ENCODE measurements at places on chromosomes 16 and 17.
A peak's percentile ranks its signal among the peaks of the same experiment; 100 is the strongest.

- no peak for DNase-seq
These were observed 9.7 kb upstream of the DCAF7 start for GRCh38 chr17:63540590-63540989.

- DNase-seq = no peak
These were observed 5.1 kb upstream of the KRT16 start for GRCh38 chr17:41617698-41618097.

- DNase-seq = no peak
These were observed 1.5 kb upstream of the OSGIN1 start for GRCh38 chr16:83951544-83951943.

DNA sequence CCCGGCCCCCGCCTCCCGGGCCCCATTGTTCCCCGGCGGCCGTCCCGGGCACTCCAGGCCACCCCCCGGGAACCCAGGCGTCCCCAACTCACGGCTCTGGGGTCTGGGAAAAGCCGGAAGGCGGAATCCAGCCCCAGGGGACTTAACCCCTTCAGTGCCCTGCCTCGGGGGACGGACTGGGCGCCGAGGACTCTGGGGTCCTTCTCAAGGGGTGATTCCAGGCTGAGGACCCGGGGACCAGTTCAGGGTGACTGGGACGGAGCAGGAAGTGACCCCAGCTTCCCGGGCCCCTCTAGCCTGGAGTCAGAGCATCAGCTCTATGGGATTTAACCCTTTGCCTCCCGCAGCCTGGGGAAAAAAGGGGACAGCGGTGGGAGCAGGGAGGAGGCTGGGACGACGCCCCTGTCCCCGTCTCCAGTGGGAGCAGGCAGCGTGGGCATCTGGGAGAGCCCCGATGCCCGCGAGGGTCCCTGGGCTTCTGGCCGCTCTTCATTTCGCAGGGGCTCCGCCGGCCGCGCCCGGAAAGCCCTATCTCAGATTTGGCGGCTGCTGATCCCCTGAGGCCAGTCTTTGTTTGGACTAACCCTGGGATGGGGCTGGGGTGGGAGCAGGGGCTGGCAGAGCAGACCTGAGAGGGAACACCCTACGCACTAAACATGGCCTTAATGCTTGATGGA is at the start of gene ZNF629:
Gene ZNF629, minus strand, starts transcription at position 270 of the 677 bp plus-strand sequence. CDS start 2,723 bp downstream, outside the sequence.
- peak; percentile 67 for DNase-seq

DNA sequence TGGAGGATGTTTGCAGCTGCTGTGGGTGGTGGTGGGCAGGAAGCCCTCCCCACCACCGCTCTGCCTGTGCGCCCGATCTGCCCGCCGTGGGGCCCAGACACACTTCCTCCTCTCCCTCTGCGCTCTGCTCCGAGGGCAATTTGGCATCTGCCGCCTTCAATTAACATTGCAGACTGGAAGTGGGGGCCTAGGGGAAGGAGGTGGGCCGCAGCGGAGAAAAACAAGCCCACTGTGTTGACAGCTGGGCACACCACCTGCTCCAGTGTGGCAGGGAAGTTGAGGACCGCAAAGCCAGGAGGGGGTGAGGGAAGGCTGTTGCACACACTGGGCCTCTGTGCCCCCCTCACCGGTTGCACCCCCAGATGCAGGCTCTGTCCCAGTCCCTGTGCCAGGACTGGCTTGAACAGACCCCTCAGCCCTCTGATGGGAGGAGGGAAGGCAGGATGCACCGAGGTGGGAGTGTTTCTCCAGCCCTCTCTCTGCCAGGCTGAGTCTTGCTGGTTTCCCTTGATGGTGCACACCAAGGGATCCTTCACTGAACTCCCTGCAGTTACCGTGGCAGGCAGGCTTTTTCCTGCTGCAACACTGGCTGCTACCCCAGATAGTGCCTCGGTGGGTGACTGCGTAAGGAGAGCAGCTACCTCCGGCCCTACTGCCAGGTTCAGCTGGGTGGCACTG is 72.8 kb upstream of the MED9 start:
- peak; percentile 77 for DNase-seq

- DNase-seq = no peak
These were observed 115.9 kb downstream of the LITAF start for GRCh38 chr16:11470676-11471415.

DNA sequence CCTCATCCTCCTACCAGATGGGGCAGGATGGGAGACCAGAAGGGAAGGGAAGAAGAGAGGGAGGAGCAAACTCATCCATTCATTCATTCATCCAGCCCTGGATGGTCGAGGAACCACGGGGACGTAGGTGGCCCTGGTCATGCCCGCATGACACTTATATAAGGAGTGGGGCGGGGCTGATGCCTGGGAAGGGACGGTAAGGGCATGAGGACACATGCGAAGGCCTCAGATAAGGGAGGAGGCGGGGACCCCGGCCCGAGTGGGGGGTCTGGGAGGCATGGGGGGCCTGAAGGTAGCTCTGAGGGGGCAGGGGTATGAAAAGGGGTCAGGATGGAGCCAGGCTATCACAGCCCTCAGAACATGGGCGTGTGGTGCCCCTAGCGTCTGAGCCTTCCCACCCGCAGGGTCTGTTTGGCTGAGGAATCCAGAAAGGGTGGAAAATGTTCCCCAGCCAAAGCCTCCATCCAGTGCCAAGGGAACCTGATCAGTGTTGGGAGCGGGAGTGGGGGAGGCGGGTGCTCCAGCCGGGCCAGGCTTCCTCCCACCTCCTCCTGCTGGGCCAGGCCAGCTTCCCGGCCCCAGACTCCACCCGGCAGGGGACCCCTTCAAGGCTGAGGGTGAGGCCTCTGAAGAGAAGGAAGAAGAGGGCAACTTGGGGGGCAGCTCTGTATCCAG is 17.6 kb upstream of the CD79B start:
- no peak for DNase-seq

DNA sequence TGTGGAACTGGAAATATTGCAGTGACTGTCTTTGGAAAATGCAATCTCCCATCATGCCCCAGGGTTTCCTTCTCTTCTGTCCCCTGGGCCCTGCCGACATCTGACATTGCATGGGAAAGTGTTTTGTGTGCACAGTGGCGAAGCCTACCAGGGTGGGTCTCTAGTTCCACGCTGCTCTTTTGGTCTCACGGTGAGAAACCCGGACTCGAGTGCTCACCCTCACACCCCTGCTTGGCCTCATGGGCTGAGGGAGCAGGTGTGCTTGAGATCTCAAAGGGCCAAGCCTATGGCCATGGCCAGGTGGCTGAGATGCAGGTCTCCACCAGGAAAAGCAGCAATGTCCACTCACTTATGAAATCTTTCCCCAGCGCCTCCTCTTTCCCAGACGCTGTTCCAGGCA is 32.0 kb downstream of the SPNS3 start:
- DNase-seq = no peak

DNA sequence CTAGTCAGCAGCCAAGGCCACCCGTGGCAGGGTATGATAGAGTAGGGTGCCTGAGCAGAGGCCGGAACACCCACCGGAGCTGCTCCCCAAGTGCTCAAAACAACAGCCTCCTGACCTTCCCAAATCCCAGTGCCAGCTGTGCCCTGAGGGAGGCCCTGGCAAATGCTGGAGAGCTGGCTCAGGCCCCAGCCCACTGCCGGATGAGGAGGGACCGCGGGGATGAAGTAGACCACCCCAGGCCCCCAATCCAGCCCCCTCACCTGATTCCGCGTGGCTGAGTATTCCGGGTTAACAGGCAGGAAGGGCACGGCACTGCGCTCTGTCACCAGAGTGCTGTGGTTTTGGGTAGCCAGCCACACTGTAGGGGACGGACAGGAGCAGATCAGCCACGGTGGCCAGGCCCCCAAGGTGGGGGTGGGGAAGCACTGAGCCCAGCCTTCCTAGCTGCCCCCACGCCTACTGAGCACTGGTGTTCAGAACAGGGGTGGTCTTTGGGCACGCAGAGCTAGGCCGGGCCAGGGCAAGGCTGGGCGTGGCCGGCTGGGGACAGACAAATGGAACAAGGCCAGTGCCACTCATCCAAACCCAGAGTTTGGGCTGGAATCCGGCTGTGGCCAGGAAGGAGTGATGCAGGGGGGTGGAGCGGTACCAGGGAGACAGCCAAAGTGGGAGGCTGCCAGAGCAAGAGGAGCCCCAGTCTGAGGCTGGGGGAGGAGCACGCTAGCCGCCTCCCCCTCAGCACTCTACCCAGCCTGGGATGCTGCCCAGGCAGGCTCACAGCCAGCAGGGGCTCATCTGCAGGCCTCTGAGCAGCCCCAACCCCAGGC is 9.1 kb downstream of the TP53I13 start:
- DNase-seq = no peak

DNA sequence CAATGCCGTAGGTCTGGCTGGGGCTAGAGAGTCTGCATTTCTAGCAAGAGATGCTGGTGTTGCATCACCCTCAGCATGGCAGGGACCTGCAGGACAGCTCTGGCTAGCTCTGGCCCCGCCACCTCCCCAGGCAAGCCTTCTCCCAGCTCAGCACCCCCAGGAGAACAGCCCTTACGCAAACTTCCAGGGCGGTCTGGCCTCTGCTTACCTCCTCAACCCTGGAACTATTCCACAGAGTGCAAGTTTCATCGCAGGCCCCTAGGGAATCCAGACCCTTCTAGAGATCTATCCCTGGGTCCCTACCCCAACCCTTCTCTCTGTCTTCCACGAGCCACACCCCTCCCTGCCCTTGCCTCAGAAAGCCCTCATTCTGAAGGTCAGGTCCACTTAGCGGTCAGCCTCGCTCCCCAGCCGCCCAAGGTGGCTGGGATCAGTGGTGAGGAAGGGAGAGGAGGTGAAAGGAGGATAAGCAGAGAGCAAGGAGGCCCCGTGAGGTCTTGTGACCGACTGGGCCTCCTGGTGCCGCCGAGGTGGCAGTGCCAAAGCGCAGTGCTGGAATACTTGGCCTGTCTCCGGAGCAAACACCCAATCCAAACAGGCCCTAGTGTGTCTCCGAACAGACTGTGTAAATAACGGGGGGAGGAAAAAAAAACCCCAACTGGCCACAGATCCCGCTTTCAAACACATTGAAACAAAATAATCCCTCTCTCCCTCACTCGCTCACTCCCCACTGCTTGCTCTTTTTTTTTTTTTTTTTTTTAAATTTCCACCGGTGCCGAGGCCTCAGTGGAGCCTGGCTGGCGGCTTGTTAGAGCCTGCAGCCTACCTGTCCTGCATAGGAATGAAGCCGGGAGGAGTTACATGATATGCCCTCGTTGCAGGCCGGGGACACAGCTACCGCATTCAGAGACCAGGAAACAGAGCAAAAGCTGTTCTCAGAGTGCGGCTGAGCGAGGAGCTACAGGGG is 380.9 kb downstream of the SOX9 start:
- no peak for DNase-seq

GRCh38 chr16:10989559-10989958 is 45.2 kb downstream of the CLEC16A start:
- no peak for DNase-seq

DNA sequence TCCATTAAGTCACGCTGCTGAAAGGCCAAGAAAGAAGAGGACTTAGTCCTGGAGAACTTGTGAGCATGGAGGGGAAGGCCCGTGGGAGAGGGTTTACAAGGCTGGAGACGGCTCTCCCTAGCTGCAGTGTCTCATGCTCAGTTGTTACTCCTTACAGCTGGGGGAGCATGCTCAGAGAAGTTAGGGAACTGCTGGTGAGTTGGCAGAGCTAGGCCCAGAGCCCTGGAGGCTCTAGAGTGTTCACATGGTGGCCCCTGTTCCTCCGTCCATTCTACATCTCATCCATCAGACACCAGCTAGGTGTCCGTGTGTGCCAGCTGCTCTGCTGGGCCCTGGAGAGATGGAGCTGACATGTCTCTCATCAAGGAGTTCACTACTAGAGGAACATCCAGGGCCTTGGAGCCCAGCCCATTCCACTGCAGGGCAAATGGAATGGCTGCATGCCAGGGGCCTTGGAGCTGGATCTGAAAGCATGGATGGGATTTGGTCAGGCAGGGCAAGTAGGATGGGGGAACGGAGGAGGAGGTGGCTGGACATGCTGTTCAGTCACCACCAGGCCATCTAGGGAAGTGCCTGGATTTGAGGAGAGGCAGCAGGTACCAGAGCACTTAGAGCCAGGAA is 6.3 kb downstream of the XYLT2 start:
- no peak for DNase-seq

DNA sequence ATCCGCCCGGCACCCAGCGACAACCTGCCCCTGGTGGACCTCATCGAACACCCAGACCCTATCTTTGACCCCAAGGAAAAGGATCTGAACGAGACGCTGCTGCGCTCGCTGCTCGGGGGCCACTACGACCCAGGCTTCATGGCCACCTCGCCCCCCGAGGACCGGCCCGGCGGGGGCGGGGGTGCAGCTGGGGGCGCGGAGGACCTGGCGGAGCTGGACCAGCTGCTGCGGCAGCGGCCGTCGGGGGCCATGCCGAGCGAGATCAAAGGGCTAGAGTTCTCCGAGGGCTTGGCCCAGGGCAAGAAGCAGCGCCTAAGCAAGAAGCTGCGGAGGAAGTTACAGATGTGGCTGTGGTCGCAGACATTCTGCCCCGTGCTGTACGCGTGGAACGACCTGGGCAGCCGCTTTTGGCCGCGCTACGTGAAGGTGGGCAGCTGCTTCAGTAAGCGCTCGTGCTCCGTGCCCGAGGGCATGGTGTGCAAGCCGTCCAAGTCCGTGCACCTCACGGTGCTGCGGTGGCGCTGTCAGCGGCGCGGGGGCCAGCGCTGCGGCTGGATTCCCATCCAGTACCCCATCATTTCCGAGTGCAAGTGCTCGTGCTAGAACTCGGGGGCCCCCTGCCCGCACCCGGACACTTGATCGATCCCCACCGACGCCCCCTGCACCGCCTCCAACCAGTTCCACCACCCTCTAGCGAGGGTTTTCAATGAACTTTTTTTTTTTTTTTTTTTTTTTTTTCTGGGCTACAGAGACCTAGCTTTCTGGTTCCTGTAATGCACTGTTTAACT is 1.0 kb downstream of the NOG start:
- no peak for DNase-seq

GRCh38 chr17:29474297-29474696 is 84.1 kb downstream of the TAOK1 start:
- no peak for DNase-seq

GRCh38 chr16:81035975-81036750 is 521 bp downstream of the ATMIN start:
- DNase-seq = no peak

- no peak for DNase-seq
These were observed 94.5 kb upstream of the METRNL start for GRCh38 chr17:82984751-82985427.

GRCh38 chr16:14219983-14220382 is 148.9 kb downstream of the MRTFB start:
- no peak for DNase-seq

- no peak for DNase-seq
These were observed 24.5 kb downstream of the GPR142 start for GRCh38 chr17:74391771-74392170.

- DNase-seq = no peak
These were observed 601.4 kb upstream of the SALL1 start for GRCh38 chr16:51752438-51752995.

DNA sequence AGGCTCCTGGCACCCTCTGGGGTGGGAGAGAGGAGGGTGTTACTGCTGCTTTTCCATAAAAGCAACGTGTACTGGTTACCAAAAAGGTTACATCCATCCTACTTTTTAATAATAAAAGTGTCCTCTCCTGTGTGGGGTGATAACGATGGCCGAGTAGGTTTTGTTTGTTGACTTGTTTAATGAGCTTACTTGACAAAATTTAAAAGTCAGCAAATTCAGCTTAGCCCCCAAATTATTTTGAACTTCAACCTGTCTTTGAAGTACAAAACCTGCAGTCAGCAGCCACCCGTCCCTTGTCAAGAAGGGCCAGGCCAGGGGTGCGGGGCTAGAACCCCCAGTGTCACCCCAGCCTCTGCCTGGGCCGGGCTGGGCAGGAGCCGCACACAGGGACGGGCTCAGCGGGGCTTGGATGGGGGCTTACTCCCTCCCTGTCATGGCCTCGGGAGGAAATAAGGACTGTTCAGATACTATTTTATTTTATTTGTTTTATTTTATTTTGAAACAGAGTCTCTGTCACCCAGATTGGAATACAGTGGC is 103.9 kb upstream of the CHMP6 start:
- no peak for DNase-seq

- peak; percentile 3 for DNase-seq
These were observed at the start of gene NTN1 for GRCh38 chr17:9021158-9021991. Gene NTN1 (plus strand): TSS chr17:9021510. CDS start chr17:9022374, 864 bp downstream.

- no peak for DNase-seq
These were observed 5.9 kb upstream of the BAIAP3 start for GRCh38 chr16:1327619-1327947.

Data from NCI-H1436 (cell line).